SJSA1 (cell line): ENCODE measurements at places on chromosomes 7 and 10. TPM values are rescaled to one million over a fixed set of nuclear protein-coding genes. Genes with fewer than 3 reads are reported as not detected.

- no peak overlapping the region for H3K4me3 ChIP-seq
- H3K4me1 ChIP-seq: no peaks in the 10 kb centered on the region
- DNase-seq: no peak
- no peaks in the 10 kb centered on the region for H3K36me3 ChIP-seq
- H3K27me3 ChIP-seq: 0 out of 2 replicates have a peak, but pooled peaks cover 3% of the 10 kb centered on the region
These were observed 92.1 kb downstream of the ZNF467 start for GRCh38 chr7:149681274-149681673.

GRCh38 chr10:77901743-77902142 lies 24.8 kb downstream of the DLG5 start:
- H3K4me3 ChIP-seq: no peak overlapping the region
- peaks cover 7% of the 10 kb centered on the region for H3K4me1 ChIP-seq
- no peak overlapping the region for H3K27ac ChIP-seq
- DNase-seq: no peak
- H3K36me3 ChIP-seq: no peaks in the 10 kb centered on the region

The CXCL12 gene
- not detected in 2 replicates for total RNA-seq

GRCh38 chr10:60687679-60688078 lies 90.6 kb upstream of the CDK1 start:
- DNase-seq: no peak
- no peaks in the 10 kb centered on the region for H3K27me3 ChIP-seq
- H3K27ac ChIP-seq: no peak overlapping the region
- H3K36me3 ChIP-seq: no peaks in the 10 kb centered on the region

DNA sequence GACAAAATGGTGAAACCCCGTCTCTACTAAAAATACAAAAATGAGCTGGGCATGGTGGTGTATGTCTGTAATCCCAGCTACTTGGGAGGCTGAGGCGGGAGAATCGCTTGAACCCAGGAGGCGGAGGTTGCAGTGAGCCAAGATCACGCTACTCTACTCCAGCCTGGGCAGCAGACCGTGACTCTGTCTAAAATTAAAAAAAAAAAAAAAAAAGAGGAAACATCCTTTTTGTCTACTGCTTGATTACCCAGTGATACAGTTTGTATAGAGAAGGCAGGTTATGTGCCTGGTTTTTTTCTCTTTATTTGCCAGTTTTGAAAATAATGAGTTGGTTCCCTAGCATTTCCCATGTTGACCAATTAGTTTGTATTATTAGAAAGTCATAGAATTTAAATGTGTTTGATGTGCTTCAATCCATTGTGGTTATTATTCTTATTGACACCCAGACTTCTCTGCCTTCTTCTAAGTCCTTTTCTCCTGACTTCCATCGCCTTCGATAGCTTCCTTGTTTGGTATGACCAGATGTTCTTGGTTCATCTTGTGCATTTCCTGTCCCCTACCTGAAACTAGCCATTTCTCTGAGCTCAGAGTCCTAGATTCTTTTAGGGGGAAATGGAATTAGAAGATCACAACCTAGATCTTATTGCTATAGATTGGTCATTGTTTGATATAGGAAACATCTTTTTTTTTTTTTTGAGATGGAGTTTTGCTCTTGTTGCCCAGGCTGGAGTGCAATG lies 43.2 kb downstream of the VKORC1L1 start:
- peaks cover 5% of the 10 kb centered on the region; the same call in 1 of the 2 replicates for H3K36me3 ChIP-seq
- no peak overlapping the region for H3K4me3 ChIP-seq
- H3K27ac ChIP-seq: no peak overlapping the region
- no peaks in the 10 kb centered on the region for H3K4me1 ChIP-seq
- no peaks in the 10 kb centered on the region for H3K27me3 ChIP-seq

DNA sequence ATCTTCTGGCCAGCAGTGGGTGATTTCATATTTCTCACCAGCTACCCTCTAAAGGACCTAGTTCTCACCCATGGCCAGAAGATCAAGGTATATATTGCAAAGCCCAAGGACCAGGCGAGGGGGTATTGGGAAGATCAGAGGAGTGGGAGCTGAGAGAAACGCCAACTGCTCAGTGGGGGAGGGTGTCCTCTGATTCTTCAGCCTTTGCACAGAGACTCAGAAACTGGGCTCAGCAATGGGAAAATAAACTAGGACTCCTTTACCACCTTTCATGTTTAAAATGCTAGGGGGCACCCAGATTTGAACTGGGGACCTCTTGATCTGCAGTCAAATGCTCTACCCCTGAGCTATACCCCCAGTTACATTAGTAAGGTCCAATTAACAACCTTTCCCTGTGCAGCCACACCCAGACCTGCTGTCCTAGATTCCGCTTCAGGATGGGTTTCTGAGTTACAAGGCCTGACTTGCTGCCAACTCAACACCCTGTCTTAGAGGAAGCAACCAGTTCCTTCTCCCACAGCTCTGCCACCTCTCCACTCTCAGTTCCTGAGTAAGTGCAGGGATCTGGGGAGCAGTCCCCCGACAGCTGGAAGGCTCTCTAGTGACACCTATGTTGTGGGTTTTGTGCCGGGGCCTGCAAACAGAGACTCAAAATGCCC lies 93.5 kb downstream of the ZNF783 start:
- H3K27me3 ChIP-seq: no peaks in the 10 kb centered on the region
- H3K36me3 ChIP-seq: no peaks in the 10 kb centered on the region
- no peaks in the 10 kb centered on the region for H3K4me1 ChIP-seq
- DNase-seq: no peak
- H3K27ac ChIP-seq: no peak overlapping the region

The LDB3 gene
- 1.1 and 1.4 TPM in 2 replicates for total RNA-seq

- no peaks in the 10 kb centered on the region for H3K27me3 ChIP-seq
- H3K36me3 ChIP-seq: no peaks in the 10 kb centered on the region
- H3K27ac ChIP-seq: no peak overlapping the region
- no peak overlapping the region for H3K4me3 ChIP-seq
- DNase-seq: no peak
- no peaks in the 10 kb centered on the region; the same call in 1 of the 2 replicates for H3K4me1 ChIP-seq
These were observed 46.4 kb downstream of the CASD1 start for GRCh38 chr7:94556028-94556427.

GRCh38 chr7:123966936-123967335 lies 41.9 kb downstream of the SPAM1 start:
- H3K27ac ChIP-seq: no peak overlapping the region
- no peaks in the 10 kb centered on the region for H3K36me3 ChIP-seq
- DNase-seq: no peak
- no peak overlapping the region for H3K4me3 ChIP-seq
- no peaks in the 10 kb centered on the region for H3K27me3 ChIP-seq

- no peaks in the 10 kb centered on the region for H3K4me1 ChIP-seq
- H3K27ac ChIP-seq: no peak overlapping the region
- no peak for DNase-seq
- no peaks in the 10 kb centered on the region for H3K36me3 ChIP-seq
These were observed 113.8 kb upstream of the ADCY1 start for GRCh38 chr7:45460379-45460778.

The GPR26 gene
- total RNA-seq: not detected in 2 replicates

- H3K4me3 ChIP-seq: no peak overlapping the region
- H3K36me3 ChIP-seq: peaks cover 54% of the 10 kb centered on the region
- no peak overlapping the region for H3K27ac ChIP-seq
- no peaks in the 10 kb centered on the region for H3K27me3 ChIP-seq
- DNase-seq: no peak
- H3K4me1 ChIP-seq: peaks cover 21% of the 10 kb centered on the region
These were observed 5.8 kb downstream of the FZD9 start for GRCh38 chr7:73439410-73439704.

GRCh38 chr10:122042836-122043235 lies 53.9 kb downstream of the TACC2 start:
- H3K27ac ChIP-seq: no peak overlapping the region
- no peaks in the 10 kb centered on the region for H3K36me3 ChIP-seq
- H3K27me3 ChIP-seq: no peaks in the 10 kb centered on the region
- no peak for DNase-seq

The DRGX gene
- total RNA-seq: not detected in 2 replicates

The PKD2L1 gene
- total RNA-seq: not detected in 2 replicates

The GLRX3 gene
- 221 and 282 TPM in 2 replicates for total RNA-seq

GRCh38 chr10:35643151-35644049 lies 1.3 kb upstream of the FZD8 start:
- peaks cover 19% of the 10 kb centered on the region for H3K36me3 ChIP-seq
- peak; percentile 36 for DNase-seq
- no peak overlapping the region for H3K27ac ChIP-seq
- peak overlapping the region; percentile 78 for H3K4me3 ChIP-seq
- no peaks in the 10 kb centered on the region for H3K27me3 ChIP-seq

- H3K27ac ChIP-seq: no peak overlapping the region
- H3K27me3 ChIP-seq: no peaks in the 10 kb centered on the region
- no peak for DNase-seq
- H3K36me3 ChIP-seq: peaks cover 12% of the 10 kb centered on the region
- no peaks in the 10 kb centered on the region for H3K4me1 ChIP-seq
These were observed 57.0 kb downstream of the CDC123 start for GRCh38 chr10:12252882-12253546.

- H3K4me1 ChIP-seq: no peaks in the 10 kb centered on the region
- H3K4me3 ChIP-seq: no peak overlapping the region
- H3K27ac ChIP-seq: no peak overlapping the region
- DNase-seq: no peak
- peaks cover 8% of the 10 kb centered on the region; the same call in 1 of the 2 replicates for H3K36me3 ChIP-seq
These were observed 9.5 kb downstream of the IRF5 start for GRCh38 chr7:128946936-128947830.

DNA sequence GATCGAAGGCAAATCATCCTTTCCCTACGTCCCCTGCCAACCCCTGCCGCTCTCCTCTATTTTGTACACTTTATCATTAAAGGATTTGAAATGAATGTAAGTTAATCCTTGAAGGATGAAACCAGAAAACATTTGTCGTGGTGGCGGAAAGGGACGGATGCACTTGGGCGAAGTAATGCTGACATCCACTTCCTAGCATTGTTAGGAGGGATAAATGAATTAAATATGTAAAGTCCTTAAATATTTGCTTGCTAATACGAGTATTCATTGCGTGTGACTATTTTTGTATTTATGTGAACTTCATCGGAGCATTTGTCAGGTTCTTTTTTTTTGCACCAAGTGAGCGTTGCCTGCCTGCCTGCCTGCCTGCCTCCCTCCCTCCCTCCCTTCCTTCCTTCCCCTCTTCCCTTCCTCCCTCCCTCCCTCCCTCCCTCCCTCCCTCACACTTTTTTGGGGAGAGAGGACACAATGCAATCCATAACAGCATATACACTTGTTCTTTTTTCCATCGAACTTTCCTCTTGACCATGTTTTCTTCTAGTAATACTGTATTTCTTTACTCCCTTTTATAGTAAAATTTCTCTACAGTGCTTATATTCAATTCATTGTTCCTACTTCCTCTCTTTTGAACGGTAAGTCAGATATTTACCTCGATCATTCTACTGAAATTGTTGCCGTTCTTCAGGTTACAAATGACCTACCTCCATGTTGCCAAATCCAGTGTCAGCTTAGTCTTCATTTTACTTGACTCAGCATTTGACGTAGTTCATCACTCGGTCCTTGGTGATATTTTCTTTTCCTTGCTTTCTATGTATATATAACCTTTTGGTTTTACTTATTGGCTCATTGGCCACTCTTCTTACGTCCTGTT lies 831 bp downstream of the CCDC7 start:
- peak overlapping the region; percentile 93 for H3K27ac ChIP-seq
- H3K4me1 ChIP-seq: peaks cover 10% of the 10 kb centered on the region
- no peaks in the 10 kb centered on the region for H3K27me3 ChIP-seq
- peaks cover 3% of the 10 kb centered on the region; the same call in 1 of the 2 replicates for H3K36me3 ChIP-seq
- DNase-seq: no peak
- H3K4me3 ChIP-seq: peak overlapping the region; percentile 52

DNA sequence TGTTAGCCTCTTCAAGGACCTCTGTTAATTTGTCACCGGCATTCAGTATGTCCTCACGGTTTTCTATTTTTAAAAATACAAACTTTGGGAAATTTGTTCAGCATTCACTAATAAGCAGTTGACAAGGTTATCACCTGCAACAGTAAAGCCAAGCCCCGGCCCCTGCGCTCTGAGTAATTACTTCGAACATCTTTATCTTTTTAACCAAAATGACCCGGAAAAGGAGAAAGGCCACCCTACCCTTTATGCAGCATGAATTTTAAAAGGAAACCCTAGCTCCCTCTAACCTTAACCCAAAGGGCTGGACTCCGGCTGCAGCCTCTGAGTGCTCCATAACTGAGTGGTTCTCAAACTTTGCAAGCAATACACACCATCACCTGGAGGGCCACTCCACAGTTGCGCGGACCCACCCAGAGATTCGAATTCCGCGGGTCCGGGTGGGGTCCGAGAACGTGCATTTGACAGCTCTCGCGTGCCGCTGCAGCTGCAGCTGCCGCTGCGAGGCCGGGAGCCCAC lies 940 bp downstream of the NSMCE4A start:
- peak overlapping the region; percentile 92 for H3K4me3 ChIP-seq
- H3K27ac ChIP-seq: no peak overlapping the region
- H3K4me1 ChIP-seq: peaks cover 10% of the 10 kb centered on the region; the same call in 1 of the 2 replicates

DNA sequence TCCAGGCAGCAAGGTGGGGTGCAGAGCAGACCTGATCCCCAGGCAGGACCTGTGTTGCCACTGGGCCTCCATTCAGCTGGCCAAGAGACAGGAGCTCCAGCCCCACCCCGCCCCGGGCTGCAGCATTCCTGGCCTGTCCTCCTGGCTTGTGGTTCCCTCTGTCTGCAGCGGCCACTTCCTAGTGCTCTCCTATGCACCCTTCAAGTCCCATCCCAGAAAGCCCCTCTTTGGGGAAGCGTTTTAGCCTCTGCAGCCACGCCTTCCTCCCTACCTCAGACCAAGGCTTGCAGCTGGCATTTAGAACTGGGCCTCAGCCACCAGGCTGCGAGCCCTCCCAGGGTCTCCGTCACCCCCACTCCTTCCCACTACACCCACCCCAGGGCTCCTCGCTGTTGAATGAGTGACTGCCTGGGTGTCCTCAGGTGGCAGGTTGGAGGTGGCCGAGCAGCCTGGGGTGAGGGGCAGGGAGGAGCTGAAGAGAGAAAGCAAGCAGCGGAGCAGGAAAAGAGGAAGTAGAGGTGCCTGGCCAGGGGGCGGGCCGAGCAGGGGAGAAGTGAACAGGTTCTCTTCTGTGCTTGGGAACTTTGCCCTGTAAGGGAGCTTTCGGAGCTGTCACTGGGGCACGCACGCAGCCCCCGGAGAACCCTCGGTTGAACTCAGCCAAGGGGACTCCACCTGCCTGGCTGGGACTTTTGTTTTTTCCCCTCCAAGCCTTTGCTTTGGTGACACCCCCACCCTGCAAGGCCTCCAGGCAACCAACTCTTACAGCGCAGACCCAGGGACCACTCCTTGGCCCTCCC lies 109.1 kb upstream of the TNRC18 start:
- no peak for DNase-seq
- peaks cover 28% of the 10 kb centered on the region for H3K36me3 ChIP-seq
- H3K27me3 ChIP-seq: no peaks in the 10 kb centered on the region
- no peak overlapping the region for H3K27ac ChIP-seq

- DNase-seq: no peak
- no peaks in the 10 kb centered on the region for H3K36me3 ChIP-seq
- no peak overlapping the region for H3K27ac ChIP-seq
- H3K4me3 ChIP-seq: no peak overlapping the region
- H3K27me3 ChIP-seq: no peaks in the 10 kb centered on the region
These were observed 6.7 kb upstream of the FAM180A start for GRCh38 chr7:135755351-135755753.

DNA sequence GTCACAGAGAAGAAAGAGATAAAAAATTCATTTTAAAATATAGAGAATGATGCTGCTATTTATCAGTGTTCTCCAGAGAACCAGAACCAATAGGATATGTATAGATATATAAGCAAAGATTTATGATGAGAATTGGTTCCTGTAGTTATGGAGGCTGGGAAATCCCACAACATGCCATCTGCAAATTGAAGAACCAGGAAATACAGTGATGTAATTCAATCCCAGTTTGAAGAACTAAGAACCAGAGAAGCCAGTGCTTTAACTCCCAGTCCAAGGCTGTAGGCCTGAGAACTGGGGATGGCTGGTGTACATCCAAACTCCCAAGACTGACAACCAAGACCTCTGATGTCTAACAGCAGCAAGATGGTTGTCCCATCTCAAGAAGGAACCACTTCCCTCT lies 192.9 kb upstream of the PLXDC2 start:
- H3K36me3 ChIP-seq: no peaks in the 10 kb centered on the region
- no peak overlapping the region for H3K27ac ChIP-seq
- DNase-seq: no peak
- H3K4me1 ChIP-seq: no peaks in the 10 kb centered on the region
- H3K4me3 ChIP-seq: no peak overlapping the region
